ENCODE measurements at places on chromosomes 1 and 21. TPM values are rescaled to one million over a fixed set of nuclear protein-coding genes. Genes with fewer than 3 reads are reported as not detected.

Gene C4BPA
- not detected for total RNA-seq

Gene ASCL5
- total RNA-seq, result not detected

Gene NBPF10
- total RNA-seq, result 0.25 TPM

DNA sequence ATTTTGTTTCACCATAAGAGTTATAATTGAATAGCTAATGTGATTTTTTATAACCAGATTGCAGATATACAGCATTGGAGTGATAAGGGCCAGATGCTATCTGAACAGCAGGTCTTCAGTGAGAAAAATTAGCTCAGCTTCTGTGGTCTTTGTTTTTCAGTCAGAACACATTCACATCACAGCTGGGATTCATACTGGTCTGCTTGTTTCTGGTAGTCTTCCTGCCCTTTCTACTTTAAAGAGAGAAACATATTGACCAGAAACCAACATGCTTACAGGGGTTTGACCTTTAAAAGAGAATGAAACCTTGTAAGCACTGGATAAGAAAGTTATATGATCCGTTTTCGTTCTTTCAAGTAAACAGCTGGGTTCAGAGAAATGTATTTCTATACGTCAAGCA lies 213.7 kb upstream of the TMPRSS15 start:
- H3K27me3 ChIP-seq, result peaks cover 4% of the 10 kb centered on the region
- H3K27ac ChIP-seq, result peak overlapping the region; percentile 94
- no peak for DNase-seq
- peaks cover 44% of the 10 kb centered on the region for H3K4me1 ChIP-seq
- H3K4me3 ChIP-seq, result no peak overlapping the region

DNA sequence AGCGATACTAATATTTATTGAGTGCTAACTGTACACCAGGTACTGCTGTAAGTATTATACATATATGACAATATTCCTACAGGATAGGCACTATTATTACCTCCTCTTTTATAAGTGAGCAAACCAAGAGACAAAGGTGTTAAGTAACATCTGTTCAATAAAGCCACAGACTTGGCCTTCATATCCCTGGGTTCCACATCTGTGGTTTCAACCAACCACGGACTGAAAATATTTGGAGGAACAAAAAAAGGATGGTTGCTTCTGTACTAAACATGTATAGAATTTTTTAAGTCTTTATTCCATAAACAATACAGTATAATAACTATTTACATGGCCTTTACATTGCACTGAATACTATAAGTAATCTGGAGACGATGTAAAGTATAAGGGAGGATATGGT lies 95.1 kb downstream of the RERE start:
- H3K4me1 ChIP-seq, result peaks cover 47% of the 10 kb centered on the region
- peaks cover 3% of the 10 kb centered on the region for H3K27me3 ChIP-seq
- no peak for DNase-seq
- H3K4me3 ChIP-seq, result no peak overlapping the region
- H3K36me3 ChIP-seq, result no peaks in the 10 kb centered on the region
- H3K27ac ChIP-seq, result peak overlapping the region; percentile 62

All from glutamatergic neuron (in vitro differentiated cells).